ENCODE measurements at places on chromosomes 12 and 14.
A peak's percentile ranks its signal among the peaks of the same experiment; 100 is the strongest.

DNA sequence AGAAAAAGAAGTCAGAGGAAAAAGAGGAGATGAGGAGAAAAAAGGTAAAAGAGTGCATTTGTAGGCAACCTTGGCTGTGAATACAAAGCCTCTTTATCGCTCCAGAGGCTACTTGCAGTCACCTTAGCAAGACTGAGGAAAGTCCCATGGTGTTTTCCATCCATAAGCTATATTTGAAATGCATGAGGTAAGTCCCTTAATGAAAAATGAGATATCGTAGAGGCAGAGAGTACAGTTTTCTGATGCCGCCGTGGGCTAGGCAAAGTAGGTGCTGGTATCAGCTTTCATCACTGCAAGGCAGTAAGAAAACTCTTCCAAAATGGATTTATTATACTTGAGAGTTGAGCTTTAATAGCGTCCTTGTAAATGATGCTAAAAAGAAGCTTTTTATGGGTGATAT is 186.8 kb downstream of the ASCL1 start:
- DNase-seq, result no peak

GRCh38 chr12:51687177-51687576 is 96.1 kb downstream of the SCN8A start:
- DNase-seq, result no peak

DNA sequence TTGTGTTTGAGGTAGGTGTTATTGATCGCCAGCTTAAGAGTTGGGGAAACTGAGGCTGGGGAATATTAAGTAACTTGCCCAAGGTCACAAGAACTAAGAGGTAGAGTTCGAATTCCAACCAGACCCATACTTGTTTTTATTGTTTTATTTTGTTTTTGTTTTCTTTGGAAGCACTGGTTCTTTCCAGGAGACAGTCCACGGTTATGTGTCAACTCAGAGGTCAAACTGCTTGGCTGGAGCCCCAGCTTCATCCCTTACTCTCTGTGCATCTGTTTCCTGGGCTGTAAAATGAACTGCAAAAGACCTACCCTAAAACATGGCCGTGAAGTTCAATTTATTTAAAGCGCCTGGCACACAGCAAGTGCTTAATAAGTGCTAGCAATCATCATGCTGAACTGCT is 74.4 kb upstream of the MAP1LC3B2 start:
- no peak for DNase-seq

DNA sequence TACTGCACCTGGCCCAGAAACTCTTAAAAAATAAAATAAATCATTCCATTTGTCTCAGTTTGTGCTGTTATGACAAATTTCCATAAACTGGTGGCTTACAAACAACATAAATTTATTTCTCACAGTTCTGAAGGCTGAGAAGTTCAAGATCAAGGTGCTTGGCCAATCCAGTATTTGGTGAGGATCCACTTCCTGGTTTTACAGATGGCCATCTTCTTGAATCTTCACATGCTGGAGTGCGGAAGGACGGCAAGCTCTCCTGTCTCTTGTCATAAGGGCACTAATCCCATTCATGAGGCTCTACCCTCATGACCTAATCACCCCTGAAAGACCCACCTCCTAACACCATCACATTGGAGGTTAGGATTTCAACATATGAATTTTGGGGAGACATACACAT is 29.9 kb upstream of the MYBPC1 start:
- DNase-seq, result no peak

GRCh38 chr14:85190251-85190650 is 339.7 kb upstream of the FLRT2 start:
- DNase-seq, result no peak

DNA sequence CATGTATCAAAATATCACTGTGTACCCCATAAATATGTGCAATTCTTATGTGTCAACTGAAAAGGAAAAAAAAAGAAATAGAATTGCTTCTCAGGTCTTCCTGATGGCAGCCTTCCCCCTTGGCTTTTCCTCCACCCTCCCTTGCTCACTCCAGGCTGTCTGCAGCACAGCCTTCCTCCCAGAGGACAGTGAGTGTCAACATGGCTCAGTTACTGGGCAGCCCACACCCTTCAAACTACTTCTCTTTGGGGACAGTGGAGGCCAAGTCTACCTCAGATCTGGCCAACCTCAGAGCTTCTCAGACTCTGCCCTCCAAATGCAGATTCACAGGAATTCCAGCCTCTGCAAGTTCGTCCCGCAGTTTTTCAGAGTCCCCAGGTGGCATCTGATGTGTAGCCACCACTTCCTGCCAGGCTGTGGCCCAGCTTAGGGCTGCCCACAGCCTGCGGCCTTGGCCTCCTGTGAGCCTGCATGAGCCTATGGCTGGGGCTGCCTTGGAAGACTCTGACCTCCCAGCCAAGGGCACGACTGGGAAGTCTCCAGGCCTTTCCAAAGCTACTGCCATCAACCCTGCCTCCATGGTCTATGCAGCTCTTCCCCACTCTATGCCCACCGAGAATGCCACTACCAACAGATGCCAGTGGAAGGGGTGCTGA is 148.0 kb upstream of the PWP1 start:
- DNase-seq, result no peak

DNA sequence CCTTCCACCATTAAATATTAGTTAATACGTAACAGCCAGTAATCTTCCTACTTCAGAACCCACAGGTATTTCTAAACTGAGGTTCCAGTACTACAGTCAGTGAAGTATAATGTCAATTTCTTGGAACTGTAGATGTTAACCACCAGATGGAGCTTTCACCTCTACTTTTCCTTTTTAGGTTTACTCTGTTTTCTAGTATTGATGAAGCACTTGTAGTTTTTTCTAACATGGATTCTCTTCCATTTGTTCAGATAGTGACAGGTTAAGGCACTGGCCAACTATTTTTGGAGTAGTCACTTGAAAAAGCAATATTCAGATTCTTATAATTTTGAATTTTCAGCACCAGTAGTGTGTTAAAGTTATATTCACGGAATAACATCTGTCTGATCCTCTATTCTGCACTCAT is 4.6 kb upstream of the SEC23A start:
- no peak for DNase-seq

- DNase-seq, result no peak
Measured at GRCh38 chr12:19575337-19576243, 136.3 kb downstream of the AEBP2 start.

- no peak for DNase-seq
Measured at GRCh38 chr12:34526946-34527345, 504.6 kb downstream of the ALG10 start.

GRCh38 chr12:132239796-132240668 is 89.4 kb downstream of the GALNT9 start:
- no peak for DNase-seq

- DNase-seq, result no peak
Measured at GRCh38 chr12:67650388-67651131, 2.0 kb downstream of the DYRK2 start.

DNA sequence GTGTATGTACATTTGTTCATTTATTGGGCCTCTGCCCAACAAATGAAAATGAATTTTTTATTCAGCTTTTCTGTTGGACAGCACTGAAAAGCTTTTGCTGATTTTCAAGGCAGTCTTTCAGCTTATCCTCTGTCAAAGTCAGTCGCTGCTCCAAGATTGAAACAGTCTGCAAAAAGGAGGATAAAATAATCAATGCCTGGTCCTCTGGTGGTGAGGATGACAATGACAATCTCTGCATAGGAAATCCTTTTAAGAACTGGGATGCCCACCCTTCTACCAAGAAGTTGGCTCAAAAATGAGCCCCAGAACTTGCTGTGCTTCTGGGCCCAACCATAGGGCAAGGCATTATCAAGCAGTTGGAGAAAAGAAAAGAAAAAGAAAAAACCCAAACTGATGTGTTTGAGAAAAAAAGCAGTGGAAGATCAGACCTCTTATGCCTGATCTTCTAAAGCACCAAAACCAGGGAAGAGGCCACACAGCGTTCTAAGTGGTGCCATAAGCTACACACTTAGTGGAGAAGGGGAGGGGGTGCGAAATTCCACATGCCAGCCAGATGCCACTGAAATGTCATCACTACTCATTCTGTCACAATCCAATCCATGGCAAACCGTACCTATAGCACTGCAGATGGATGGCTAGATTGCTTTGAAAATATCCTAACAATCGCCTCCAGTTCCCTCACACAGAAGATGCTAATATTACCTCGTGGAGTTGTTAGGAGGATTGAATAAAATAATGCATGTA is 69.0 kb upstream of the DUSP6 start:
- no peak for DNase-seq

DNA sequence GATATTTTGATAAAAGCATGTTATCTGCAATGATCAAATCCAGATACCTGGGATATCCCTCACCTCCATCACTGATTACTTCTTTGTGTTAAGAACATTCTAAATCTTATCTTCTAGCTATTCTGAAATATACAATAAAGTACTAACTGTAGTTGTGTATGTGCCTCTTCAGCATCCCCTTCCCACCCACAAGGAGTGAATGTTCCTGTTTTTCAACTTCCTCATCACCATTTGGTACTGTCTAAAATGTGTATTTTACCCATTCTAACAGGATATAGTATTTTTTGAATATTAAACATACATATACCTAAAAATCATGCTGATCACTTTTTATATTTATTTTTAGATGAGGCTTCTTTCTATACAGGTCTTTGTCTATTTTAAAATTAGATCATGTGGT is 1252.6 kb downstream of the TMEM121 start:
- DNase-seq, result no peak

GRCh38 chr12:42568952-42569915 is 20.3 kb downstream of the PRICKLE1 start:
- DNase-seq, result no peak

- DNase-seq, result no peak
Measured at GRCh38 chr12:119621878-119622277, 28.3 kb downstream of the TMEM233 start.

DNA sequence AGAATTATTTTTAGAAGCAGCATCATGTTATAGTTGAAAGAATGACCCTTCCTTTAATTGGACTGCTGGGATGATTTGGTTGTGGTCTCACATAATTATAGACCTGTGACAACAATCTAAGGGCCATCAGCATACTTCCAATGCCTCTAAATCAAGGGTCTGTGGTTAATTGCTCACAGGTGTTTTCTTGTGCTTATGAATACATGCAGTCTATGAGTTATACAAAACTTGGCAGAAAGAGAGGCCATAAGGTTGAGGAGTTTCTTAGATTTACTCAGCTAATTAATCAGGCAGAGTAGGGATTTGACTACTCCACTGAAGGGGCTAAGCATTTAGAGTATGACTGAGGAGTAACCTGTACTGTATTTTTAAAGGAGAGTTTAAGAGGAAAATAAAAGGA is 37.0 kb upstream of the FRMD6 start:
- DNase-seq, result no peak

- DNase-seq, result no peak
Measured at GRCh38 chr14:42391146-42391834, 784.6 kb downstream of the LRFN5 start.

GRCh38 chr12:49347311-49348193 is 864 bp downstream of the DNAJC22 start:
- peak; percentile 90 for DNase-seq

DNA sequence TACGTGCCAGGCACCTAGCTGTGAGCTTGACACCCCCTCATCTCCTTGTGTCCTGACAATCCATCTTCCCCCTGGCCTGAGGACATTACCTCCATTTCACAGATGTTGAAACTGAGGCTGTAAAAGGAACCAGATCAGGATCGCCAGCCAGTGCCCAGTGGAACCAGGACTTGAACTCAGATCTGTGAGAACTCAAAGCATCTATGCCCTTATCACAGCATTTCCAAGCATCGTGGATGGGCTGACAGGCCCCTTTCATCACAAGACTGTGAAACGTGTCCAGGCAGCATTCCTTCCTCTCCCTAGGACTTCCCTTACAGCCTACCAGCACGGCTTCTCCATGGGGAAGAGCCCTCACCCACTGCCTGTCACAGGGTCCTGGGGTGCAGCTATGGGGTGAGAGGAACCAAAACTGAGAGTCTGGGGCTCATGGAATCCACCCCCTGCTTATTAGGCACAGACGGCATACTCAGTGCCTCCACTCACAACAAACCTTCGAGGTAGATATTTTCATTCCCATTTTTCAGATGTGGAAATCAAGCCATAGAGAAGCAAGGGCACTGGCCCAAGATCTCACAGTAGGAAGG is 26.9 kb downstream of the CMKLR1 start:
- DNase-seq, result no peak

DNA sequence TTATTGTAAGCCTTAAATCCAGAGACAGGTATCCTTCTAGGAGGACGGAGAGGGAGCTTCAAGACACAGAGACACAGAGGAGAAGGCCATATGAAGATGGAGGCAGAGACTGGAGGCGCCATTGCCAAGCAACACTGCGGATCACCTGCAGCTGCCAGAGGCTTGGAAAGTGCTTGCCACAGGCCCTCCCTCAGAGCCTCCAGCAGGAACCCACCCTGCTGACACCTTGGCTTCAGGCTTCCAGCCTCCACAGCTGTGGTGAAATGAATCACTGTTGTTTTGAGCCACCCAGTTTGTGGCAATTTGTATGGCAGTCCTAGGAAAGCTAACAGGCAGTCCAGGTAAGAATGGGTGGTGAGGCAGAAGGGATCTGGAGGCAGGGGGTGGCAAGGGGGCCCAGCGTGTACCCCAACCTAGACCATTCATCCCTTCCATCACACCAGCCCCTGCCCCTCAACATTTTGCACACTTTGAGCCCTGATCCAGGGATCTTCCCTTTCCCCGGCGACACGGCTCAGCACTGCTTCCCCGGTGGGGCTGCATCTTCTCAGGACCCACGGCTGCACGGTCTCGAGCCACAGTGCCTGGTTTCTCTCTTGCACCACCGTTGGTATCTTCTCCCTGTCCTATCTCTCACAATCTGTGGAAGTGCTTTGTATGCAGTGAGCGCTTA is 22.3 kb upstream of the BCDIN3D start:
- no peak for DNase-seq

GRCh38 chr12:113555226-113555625 is 83.6 kb upstream of the LHX5 start:
- DNase-seq, result no peak

DNA sequence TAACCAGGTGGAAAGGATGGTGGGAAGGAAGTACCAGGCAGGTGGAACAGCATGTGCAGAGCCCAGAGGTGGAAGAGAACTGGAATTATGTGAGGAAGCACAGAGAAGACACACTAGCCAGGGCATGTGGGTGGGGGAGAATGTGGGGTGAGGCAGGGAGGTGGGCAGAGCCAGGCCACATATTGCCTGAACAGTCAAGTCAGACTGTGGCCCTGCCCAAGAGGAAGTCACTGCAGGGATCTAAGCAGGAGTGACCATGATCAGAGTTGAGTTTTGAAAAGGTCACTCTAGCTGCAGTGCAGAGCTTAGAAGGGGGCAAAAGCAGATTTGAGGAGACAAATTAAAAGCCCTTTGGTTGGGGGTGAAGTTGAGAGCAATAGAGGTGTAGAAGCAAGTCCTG is 114.0 kb upstream of the SLC38A2 start:
- no peak for DNase-seq

Measured in type B pancreatic cell (in vitro differentiated cells).